Activated CD4-positive, alpha-beta T cell treated with anti-CD3 and anti-CD28 coated beads for 4 hours (primary cell): ENCODE measurements at places on chromosomes 13 and 19.

DNA sequence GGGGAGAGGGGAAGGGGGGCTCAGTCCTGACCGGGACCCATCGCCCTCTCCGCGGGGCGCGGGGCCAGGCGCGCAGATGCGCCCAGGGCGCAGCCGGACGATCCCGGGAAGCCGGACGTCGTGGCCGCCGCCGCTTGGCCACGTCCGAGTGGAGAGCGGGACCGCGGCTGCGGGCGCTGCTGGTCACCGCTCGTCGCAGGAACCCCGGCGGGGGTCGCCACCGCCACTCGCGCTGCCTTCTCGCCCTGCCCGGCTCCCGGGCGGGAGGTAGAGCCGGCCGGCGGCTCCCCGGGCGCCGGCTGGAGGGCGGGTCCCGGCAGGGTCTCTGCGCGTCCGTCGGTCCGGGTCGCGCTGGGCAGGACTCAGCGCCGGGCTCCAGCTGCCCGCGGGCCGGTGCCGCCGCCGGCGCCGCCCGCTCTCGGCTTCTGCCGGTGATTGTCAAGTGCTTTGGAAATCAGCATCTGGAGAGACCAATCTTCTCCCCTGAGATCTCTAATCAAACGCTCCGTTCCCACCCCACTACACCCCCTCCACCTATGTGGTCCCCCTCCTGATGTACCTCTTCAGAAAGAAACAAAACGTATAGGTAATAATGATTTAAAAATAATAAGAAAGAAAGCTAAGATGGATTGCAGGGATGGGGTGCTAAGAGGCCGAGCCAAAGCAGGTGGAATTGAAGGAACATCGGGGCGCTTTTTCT lies 464.4 kb downstream of the ITGBL1 start:
- no peak for DNase-seq

DNA sequence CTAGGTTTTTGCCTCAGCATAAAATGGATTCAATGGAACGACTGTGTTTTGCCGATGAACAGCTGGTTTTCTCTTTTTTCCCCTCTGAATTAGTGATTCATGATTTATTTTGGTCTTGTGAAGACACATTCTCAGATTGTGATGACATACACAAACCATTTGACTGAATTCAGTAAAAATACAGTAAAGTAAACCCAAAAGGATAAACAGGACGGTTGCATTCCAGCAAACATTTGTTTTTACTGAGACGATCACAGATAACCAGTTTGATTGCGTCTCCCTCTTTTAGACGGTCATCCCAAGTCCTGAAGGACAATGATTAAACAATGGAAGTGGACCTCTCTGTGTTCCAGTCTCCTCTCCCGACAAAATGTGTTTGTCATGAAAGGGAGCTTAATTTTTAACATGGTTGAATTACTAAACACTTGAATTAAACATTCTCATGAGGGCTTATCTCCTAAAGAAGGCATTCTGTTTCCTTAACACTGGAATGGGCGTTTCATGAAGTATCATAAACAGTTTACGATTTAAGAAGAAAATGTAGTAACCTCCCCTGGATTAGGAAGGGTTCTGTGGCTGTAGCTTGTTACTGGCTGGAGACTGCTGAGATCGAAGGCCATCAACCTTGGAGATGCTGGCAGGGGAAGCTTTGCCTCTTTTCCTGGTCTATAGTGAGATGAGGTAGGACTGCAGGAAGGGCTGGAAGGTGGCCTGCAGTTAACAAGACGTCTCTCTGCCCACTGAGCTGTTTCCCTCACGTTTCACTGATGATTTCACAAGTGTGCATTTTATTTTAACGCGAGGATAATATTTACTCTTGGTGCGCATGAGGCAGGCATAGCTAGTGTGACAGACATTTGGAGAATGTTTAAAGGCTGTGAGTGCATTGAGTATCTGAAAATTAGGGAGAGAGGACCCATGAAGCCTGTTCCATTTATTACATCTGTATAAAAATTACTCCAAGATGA lies 457.9 kb downstream of the FGF9 start:
- no peak for DNase-seq

DNA sequence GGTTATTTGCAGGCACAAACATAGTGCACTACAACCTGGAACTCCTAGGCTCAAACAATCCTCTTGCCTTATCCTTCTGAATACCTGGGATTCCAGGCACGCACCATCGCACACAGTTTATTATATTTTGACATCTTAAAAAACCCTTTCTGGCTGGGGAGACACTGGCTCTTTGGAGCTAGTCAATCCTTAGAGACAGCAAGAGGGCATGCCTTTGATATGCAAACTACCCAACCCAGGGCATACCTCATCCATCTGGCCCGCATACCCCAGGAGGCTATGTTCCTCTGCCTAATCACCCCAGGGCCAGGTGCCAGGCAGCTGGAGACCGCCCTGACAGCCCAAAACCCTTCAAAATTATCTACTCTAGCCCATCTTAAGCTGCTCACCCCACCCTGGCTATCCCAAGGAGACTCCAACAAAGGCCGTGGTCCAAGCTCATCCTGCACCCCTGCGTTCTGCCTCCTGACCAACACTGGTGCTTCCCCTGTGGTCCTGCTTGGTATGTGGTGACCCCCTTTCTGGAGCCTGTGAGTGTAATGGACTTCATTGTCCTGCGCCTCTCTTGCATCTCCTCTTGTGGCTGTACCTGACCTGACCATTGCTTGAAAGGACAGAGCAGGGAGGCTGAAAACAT lies 86.4 kb downstream of the RGCC start:
- DNase-seq, result no peak

- DNase-seq, result no peak
Measured at GRCh38 chr13:51292000-51292565, 47.4 kb upstream of the SERPINE3 start.

DNA sequence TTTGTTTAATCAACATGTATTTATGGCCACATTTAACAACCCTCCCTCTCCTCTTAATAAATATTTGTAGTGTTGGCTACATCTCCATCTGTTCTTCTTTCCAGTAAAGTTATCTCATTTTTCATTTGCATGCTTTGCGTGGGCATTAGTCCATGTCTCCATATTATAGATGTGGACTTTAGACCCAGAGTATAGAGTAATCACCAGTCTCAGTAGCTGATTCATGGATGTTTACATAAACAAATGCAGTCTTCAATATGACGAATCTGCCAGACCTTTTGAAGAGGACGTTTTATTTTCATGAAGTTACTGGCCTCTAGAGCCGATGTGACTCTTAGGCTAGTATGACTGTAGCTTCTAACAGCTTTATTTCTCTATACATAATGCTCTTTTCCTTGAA lies 1546.2 kb downstream of the OLFM4 start:
- DNase-seq, result no peak

- no peak for DNase-seq
Measured at GRCh38 chr13:24323036-24323738, 13.8 kb downstream of the C1QTNF9 start.

DNA sequence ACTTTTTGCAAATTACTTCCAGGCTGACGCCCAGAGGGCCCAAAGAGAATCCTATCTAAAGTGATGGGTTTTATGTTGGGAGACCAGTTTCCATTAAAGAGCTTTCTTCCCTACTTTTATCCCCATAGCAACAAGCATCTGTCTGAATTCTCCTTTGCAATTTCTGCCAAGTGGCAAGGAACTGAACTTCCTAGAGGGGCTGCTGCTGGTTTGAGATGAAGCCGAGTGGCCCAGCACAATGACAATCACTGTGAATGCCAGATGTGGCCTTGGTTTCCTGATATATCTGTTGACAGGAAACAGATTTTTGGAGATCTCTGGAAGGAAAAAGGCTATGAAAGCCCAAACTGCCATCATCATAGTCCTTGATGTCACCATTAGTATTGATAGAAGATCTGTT lies 198.6 kb downstream of the OXGR1 start:
- no peak for DNase-seq

- no peak for DNase-seq
Measured at GRCh38 chr13:112710855-112711527, 21.2 kb downstream of the ATP11A start.

- no peak for DNase-seq
Measured at GRCh38 chr13:51331354-51331861, 8.1 kb upstream of the SERPINE3 start.

DNA sequence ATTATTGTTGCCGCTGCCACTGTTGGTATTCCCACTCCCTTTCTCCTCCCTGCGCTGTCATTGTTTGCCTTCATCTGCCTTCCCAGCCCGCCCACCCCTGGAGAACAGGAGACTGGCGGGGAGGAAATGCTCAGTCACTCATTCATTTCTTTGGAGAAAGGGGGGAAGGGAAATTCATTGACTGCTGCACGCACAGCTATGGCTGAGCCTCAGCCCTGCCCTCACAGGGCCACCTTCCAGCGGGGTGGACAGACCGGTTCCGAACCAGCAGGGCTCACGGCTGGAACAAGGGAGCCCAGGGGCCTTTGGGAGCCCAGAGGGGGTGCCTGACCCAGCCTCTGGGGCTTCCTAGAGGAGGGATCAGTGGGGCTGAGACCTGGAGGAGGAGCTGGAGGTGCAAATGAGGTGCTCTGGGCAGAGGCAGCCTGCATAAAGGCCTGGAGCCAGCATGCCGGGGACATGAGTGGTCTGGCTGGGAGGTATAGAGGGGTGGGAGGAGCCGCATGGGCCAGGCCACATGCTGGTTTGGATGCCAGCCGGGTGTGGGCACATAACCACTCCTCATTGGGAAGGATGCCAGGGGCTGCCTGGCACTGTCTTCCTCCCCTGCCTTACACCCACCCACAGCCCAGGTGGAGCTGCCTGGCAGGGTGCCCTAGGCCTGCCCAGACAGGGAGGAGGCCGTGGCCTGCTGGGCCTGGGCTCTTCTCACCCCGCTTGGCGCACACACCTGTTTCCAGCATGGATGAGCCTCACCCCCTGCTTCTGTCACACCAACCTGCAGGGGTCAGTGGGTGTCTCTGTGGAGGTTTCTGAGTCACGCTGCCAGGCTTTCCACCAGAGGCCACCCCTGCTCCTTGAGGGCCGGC lies 26.8 kb downstream of the PPP5C start:
- DNase-seq, result no peak
